ENCODE measurements at places on chromosomes 16 and 17.

DNA sequence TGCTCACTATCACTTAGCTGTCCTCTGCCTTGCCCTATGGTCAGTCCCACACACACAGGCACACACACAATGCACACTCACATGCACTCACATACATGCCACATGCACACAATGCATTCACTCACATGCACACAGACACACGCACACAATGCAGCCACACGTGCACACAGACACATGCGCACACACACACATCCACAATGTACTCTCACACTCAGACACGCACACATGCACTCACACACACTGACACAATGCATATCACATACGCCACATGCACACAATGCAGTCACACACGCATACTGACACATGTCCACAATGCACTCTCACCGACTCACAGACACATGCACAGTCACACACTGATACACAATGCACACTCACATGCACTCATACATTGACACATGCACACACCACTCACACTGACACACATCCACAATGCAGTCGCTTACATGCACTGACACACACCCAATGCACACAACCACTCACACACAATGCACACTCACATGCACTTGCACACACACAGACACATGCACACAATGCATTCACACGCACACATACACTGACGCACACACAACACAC lies 99.7 kb downstream of the ENGASE start:
- no peak for DNase-seq

DNA sequence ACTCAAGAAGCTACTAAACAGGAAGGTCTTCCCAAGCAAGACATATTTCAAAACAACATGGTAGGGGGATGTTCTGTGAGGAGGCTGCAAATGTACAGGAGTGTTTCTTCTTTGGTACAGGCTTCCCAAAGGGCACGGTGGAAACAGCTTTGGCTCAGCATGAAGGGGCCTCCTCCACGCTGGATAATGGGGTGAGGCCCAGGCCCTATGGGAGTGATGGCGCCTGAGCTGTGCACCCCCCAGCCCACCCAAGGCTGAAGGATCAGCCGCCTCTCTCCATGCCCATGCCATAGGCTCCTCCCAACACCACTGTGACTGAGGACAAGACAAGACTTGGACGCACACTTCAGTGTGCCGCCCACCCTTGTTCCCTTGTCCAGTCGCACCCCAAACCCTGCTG lies 6.8 kb downstream of the CD300E start:
- no peak for DNase-seq

DNA sequence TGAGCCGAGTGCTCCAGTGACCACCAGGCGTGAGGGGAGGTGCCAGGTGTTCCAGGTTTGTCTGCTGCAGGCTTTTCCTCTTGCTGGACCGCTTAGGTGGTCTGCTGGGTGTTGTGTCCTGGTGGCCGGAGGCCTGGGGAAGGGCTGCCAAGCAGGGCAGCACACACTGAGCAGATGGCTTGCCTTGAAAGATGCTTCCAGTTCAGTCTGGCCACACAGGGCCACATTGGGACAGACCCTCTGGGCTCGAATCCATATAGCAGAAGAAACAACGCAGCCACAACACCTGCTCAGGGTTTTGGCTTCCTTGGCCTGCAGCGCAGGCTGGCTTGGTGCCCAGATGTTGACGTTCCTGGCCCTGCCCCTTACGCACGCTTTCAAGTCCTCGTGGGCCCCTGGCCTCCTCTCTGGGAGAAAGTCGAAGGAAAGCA lies 24.8 kb downstream of the GINS2 start:
- no peak for DNase-seq

DNA sequence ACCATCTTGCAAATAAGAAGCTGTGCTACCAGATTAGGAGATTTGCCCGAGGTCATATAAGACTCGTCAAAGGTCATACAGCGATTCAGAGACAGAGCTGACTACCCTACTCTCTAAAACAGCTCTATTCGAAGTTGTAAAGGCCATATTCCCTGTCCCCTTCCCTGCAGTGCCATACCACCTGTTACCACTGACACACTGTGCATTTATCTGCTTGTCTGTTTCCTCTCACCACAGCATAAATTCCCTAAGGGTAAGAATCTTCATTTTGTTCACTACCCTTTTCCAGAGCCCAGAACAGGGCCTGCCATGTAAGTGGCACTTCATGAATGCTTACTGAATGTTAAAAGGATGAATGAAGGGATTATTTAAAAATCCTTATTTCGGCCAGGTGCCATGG lies 3.4 kb upstream of the KSR1 start:
- DNase-seq, result no peak

GRCh38 chr16:85235991-85236817 lies 123.9 kb upstream of the CIBAR2 start:
- no peak for DNase-seq

- no peak for DNase-seq
Measured at GRCh38 chr17:12738624-12739023, 50.7 kb upstream of the ARHGAP44 start.

DNA sequence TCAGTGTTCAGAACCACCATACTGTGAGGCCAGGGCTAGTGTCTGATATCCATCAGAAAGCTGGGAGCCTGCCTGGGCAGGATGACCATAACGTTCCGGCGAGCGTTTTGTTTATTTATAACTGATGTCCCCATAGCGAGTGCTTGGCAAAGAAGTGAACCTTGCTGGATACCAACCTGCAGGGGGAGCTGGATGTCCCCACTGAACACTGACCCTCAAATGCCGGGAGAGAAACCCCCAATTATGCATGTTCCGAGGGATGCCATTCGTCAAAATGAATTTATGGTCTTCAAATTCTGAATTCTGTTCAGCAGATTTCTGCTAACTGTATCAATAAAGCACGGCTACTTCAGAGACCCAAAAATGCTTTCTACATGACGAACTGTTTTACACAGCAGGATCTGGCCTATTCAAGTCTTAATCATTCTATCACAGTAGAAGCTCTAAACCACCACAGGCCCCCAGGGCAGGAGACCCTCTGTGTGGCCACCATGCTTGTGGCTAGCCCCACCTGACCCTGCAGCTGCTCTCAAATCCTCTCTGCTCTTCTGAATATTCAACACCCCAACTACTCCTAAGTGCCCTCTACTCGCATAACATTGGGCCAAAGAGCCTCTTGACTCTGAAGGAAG lies 15.2 kb downstream of the MED24 start:
- DNase-seq, result no peak

DNA sequence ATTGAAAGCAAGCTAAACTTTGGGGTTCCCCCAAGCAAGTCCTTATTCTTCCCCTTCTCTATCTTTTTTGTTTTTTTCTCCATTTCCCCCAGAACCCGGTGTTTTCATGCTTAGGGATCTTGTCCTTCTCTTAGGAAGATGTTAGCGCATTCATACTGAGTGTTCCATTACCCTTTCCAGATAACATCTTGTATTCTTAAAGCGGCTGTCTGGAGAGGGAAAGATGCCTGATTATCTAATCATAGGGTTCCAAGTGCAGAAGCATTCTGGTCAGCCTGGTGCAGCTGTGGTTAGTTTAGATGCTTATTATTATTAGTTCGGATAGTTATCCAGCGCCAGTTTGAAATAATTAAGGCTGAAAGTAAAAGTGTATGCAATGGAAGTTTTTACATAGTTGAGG lies 2.0 kb downstream of the TOM1L1 start:
- no peak for DNase-seq

DNA sequence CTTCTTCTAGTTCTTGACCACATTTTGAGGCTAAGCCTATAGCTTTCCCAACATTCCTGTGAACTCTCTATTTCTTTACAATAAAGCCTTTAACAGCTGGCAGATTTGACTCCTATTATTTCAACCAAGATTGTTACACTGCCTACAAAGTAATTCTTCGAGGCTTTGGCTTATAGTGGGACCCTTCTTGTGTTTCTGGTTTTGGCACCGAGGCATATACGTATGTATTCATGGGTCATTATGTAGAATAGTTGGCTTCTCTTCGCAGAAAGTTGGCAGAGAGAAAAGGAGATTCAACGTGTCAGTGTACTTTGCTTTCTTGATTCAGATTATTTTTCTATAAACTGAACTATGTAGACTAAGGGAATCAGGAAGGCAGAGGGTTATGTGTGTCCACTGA lies 102.2 kb downstream of the ABCA8 start:
- DNase-seq, result no peak

- no peak for DNase-seq
Measured at GRCh38 chr17:59121901-59122480, 15.3 kb upstream of the TRIM37 start.

- DNase-seq, result no peak
Measured at GRCh38 chr17:66312912-66313311, 10.5 kb downstream of the PRKCA start.

GRCh38 chr17:66357037-66357436 lies 54.6 kb downstream of the PRKCA start:
- no peak for DNase-seq

DNA sequence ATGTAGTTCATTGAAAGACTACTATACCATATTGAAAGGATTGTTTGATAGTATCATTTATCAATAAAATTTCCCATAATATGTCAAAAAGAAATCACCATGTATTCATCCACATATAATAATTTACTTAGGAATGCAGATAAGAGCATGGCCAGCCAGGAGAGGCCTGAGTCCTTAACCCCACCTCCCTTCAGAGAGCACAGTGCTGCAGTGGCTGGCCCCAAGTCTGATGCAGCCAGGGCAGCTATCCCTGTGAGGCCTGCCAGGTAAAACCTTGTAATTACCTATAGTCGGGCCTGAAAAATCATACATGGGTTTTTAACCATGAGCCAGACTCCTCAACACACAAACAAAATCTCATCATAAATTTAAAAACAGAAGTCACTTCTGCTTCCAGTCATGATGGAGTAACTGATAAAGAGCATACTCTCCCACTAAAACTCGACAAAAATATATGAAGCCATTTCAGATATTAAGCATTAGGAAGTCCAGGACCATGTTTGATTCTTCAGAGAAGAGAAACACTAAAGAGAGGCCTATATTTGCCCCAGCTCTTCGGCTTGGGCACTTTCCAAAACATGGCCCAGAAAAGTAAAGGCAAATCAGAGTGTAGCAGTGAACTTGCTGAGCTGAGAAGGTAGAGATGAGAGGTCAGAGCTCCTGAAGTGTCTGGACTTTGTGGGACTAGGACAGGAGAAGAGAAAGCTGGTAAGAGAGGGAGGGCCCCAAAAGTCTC lies 40.9 kb upstream of the CCNF start:
- no peak for DNase-seq

DNA sequence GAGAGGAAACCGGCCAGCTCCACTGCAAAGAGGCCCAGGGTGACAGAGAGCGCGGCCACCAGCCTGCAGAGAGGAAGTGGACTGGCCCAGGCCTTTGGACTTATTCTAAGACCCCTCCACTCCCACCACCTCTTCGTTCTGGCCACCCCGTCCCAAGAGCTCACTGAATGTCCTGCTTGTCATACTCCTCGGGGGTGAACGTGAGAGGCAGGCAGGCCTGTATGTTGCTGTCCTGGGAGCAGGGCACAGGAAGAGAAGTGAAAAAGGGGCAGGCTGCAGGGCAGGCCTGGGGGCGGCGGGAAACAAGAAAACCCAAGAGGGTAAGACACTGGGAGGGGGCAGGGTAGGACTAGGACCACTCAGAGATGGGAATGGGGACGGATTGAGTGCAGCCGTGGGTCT lies 384 bp downstream of the TMEM107 start:
- no peak for DNase-seq

DNA sequence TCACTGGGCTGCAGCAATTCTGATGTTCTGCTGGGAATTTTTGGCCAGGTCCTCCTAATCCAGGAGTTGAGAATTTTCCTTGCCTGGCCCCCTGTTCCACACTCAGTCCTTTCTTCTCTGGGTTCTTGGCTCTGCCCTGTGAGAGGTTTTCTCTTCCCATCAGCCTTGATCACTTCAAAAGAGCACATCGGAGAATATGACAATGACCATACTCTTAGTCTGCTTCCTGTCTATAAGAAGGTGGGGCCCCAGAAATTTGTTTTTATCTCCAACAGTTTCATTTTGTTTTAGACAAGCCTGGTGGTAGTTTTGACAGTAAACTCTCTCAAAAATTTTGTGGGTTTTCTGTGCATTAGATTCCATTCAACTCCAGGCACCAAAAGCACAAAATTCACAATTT lies 70.7 kb downstream of the C17orf67 start:
- DNase-seq, result no peak

DNA sequence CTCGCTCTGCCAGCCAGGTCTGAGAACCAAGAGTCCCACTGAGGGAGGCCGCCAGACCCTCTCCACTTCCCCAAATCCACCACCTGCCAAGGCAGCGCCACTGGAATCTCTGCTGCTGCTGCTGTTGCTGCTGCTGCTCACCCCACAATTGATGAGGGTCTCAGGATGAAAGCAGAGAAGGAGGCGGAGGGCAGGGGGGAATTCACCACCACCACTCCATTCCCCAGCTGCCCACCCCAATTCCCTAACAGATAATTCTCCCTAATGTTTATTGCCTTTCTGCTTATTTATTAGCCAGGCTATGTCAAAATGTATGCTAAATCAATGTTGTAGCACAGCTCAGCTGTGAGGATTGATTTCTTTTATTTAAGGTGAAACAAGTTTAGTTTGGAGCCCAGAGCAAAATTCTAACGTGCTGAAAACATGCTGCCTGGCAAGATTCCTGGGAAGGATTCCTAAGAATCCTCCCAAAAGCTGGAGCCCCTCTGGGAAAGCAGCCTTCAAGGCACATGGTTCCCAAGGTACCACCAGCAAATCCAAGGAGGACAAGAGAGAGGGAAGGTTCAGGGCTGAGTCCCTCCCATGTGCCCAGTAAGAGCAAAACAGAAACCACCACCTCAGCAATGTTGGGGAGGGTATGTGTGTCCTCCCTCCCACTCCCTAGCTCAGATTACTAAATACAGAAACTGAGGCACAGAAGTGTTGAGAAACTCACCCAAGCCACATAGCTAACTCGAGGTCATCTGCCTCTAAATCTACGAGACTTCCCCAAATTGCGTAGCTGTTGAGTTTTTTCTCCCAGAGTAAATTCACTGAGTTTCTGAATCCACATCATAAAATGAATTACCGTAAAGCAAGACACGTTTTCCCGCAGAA lies 12.2 kb upstream of the CDH5 start:
- DNase-seq, result no peak

GRCh38 chr16:75459691-75460090 lies 4.8 kb downstream of the TMEM170A start:
- DNase-seq, result no peak

GRCh38 chr17:37188157-37188556 lies 187.6 kb upstream of the C17orf78 start:
- DNase-seq, result no peak

GRCh38 chr16:47413041-47413440 lies 47.8 kb downstream of the ITFG1 start:
- no peak for DNase-seq

- no peak for DNase-seq
Measured at GRCh38 chr16:66273053-66273452, 93.4 kb upstream of the CDH5 start.

- no peak for DNase-seq
Measured at GRCh38 chr17:75844530-75845057, 390 bp upstream of the UNC13D start.

Data from activated naive CD4-positive, alpha-beta T cell (primary cell).